ENCODE measurements at places on chromosomes 2 and 18.

DNA sequence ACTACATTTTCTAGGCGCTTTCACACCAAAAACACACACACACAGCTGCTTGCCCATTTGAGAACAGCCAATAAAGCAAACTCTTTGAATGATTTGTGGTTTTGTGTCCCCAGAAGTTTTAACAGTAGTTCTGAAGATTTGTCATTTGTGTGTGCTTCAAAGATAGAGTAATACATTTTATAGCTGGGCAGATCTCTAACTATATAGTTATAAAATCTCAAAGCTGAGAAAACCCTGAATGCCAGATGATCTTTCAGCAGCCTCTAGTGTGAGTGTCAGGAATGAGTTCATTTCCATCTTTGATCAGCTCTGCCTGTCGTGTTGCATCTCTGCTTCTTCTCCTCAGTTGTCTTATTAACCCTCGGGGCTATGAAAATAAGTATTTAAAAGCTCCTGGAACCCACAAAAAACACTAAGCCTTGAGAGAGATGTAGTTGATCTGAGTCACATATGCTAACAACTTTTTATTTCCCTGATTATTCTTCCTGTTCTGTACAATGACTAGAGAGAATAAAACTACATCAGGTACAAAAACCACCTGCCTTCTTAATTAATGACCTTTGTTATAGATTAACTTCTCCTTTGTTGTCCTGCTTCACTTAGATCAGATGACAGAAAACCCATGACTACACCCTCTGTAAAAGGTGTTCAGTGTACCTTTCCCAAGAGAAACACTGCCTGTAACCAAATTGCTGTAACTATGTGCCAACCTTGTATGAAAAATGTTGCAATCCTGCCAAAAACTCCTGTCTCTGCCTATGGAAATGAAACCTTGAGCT, 30.0 kb upstream of the SLC3A1 start:
- no peak for DNase-seq

DNA sequence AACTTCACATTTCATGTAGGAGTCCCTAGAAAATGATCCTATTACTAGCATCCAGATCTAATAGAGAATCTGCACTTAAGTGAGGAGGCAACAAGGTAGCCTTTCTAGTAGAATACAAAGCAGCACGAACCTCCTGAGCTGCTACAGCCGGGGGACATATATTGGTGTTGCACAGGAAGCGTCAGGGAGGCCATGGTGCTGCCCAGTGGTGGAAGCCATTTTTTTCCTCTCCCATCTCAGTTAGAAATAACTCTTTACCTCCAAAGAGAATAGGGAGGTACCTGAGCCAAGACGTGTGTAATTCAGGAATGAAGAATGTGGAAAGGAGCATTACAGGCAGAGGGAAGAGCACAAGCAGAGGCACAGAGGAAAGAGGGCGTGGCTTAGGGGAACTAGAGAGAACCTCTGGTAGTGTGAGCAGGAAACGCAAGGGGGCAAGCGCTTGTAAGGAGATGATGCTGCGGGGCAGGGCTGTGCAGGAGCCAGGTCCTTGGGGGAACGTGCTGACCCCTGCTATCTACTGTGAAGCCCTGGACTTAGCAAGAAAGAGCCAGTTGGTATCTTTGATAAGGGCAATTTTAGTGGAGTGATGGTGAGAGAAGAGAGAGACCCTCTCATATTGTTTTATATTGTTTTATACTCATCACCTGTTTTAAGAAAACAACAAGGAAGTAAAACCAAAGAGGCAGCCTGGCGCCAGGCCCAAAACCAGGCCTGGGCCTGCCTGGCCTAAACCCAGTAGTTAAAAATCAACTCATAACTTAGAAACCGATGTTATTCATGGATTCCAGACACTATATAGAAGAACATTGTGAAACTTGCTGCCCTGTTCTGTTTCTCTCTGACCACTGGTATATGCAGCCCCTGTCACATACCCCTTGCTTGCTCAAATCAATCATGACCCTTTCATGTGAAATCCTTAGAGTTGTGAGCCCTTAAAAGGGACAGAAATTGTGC, 50.0 kb upstream of the TTC39C start:
- DNase-seq, result peak; percentile 62

DNA sequence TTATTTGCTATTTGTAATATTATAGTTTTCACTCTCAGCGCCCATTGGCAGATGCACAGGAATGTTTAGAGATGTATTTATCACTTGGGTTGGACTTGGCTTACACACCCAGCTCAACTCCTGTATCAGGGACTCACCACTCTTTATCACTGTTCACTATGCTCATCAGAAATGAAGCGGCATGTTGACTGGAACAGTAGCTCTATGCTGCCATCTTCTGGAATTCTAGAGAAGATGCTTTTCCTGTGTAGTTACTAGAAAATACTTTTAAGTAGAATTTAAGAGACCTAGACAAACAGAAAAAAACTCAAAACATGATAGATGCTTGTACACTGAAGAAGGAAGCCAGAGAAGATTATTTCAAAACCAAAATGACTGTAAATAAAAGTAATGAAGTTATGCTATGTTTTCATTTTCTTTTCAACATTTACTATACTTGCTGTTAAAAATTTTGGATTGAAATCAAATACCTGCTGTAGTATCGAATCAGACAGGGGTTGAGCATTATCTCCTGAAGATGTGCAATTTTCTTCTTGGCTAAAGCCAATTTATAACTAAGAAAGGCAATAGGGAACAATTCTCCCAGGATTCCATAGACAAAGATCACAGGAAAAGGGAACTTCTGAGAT, 47.4 kb upstream of the NXPH2 start:
- DNase-seq, result peak; percentile 57

GRCh38 chr2:106139238-106139935, 54.7 kb downstream of the UXS1 start:
- no peak for DNase-seq

- no peak for DNase-seq
Observed at GRCh38 chr18:5662586-5663090, 118.8 kb upstream of the EPB41L3 start.

GRCh38 chr2:66839551-66840320, 404.8 kb downstream of the MEIS1 start:
- DNase-seq, result no peak

DNA sequence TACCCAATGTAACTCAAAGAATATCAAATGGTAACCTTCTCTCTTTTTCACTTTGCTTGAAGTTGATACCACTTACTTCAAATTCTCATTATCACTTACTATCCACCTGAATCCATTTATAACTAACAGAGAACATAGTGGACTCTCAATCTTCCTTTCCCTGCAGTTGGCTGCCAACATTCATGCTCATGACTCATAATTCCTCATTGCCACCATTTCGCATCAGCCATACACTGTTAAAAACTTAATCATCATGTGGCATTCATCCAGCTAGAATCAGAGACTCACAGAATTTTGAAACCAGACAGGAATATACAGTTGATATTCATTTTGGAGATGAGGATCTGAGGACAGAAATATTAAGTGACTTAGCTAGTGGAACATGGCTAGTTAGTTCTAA, 56.8 kb downstream of the SLC4A10 start:
- DNase-seq, result no peak

DNA sequence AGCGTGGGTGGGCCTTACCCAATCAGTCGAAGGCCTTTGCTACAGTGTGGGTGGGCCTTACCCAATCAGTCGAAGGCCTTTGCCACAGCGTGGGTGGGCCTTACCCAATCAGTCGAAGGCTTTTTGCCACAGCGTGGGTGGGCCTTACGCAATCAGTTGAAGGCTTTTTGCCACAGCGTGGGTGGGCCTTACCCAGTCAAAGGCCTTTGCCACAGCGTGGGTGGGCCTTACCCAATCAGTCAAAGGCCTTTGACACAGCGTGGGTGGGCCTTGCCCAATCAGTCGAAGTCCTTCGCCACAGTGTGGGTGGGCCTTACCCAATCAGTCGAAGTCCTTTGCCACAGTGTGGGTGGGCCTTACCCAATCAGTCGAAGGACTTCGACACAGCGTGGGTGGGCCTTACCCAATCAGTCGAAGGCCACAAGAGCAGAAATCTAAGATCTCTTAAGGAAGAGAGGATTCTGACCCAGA, 16.3 kb upstream of the GAL3ST2 start:
- DNase-seq, result no peak

GRCh38 chr2:152430876-152431275, 95.9 kb downstream of the FMNL2 start:
- DNase-seq, result no peak

DNA sequence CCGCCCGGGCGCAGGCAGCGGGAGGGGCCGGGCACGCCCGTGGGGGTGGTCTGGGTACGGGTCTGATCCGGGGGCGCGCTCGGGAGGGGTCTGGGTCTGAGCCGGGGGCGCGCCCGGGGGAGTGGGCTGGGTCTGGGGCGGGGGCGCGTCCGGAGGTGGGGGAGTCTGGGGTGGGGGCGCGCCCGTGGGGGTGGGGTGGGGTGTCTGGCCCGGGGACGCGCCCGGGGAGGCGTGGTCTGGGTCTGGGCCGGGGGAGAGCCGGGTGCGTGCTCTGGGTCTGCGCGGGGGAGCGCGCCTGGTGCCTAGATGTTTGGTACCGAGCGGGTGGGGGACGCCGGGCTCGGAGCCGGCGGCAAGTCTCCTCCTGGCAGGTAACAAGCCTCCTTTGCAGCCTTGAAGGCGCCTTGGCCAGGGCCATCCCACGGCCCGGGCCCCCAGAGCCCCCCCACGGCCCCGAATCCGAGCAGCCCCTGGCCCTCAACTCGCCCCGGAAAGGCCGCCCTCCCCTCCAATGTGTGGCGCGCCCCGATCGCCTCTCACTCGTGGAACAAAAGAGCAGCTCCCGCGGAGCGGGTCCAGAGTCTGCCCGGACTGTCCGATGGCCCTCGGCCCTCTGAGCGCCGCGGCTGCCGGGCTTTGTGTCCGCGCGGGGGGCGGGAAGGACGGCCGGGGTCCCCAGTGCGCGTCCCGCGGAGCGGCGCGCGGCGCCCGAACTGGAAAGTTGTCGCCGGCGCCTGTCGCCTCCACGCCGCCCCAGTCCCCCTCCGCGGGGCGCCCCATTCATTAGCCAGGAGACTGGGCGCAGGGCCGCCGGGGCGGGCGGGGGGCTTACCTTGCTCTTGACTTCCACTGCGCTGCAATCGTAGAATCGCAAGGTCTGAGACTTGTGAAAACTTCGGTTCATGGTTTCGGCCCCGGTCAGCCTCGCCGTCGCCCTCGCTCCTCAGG, 595 bp downstream of the PARD6G start:
- no peak for DNase-seq

DNA sequence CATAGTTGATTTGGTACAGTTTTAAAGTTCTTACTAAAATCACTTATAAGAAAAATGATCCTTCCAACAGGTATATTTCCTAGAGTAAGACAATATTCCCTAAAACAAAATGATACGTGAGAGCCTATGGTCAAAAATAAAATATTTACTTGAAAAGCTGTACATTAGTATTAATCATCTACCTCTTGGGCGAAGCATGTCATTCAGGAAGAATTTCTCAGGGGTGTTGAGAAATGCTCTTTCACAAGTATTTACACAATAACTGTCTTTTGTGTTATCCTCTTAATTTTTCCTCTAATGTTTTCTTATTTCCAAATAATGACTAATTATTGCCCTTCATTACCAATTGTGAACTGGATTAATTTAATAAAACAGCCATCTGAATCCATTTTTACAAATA, 466.3 kb downstream of the SATB2 start:
- no peak for DNase-seq

DNA sequence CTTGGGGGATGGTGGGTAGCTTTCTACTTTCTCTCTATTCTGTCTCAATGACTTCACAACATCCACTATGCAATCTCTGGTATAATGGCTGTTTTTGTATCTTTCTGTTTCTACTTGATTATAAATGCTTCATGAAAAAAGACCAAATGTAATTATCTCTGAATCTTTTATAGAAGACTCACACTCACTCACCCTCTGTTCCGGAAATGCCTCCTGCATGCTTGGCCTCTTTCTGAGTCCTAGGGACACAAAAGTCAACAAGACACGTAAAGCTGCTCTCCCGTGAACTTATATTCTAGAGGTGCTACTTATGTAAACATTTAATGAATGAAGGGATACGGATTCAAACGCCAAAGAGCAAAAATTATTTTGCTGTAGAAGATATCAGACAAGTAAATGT, 502.2 kb upstream of the SOX11 start:
- no peak for DNase-seq

DNA sequence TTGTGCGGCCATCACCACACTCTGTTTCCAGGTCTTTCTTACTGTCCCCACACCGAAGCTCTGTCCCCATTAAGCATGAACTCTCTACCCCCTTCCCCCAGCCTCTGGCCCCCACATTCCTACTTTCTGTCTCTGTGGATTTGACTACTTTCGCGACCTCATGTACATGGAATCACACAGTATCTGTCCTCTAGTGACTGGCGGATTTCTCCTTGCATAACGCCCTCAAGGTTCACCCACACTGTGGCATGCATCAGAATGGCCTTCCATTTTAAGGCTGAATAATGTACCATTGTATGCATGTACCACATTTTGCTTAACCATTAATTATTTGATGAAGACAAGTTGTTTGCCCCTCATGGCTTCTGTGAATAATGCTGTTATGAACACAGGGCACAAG, 467.6 kb upstream of the HS6ST1 start:
- no peak for DNase-seq

GRCh38 chr2:228728961-228729360, 542.1 kb downstream of the PID1 start:
- DNase-seq, result no peak

DNA sequence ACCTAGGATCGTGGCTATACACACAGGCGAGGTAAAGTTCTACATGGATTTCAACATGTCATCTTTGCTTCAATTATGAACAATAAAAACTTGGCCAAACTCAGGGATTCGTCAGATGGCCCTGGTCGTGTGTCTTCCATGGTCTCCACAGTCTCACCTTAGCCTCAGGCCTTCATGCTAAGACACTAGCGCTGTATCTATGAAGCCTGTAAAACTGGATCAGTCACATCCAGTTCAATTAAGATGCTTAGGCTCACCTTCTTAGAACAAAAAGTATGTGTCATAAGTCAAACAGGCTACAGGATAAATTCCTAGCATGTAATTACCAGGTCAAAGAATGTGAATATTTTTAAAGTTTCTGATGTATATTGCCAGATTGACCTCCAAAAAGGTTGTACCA, 113.7 kb upstream of the NRP2 start:
- no peak for DNase-seq

DNA sequence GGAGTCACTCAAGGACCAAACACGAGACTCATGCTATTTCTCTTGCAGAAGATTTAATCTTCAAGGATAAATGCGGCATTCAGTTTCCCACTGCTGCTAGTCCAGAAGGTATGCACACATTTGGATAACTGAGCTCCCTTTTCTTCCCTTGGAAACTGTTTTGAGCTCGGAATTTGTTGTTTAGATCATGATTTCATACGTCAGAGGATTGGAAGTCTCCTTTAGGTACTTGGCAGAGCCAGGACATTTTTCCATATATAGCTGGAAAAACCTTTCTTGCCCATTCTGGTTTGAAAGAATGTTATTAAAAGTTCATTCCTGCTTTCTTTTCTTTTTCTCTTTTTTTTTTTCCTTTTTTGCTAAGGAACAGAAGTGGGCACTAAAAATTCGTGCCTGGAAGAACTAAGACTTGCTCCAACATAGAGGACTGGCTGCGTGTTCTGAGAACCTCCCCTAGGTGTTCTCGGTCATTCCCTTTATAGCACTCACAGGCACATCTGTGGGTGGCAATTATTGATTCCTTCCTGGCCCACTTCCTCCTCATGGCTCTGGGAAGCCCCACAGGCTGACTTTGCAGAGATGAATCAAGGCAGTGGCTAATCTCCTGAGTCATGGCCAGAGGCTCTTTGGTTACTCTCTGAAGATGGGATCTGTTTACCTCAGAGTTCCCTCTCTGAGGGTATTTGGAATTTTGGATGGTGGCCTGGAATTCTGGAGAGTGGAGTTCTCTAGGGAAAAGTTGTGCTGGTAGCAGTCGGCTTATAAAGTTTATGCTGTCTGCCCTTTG, 104.8 kb downstream of the PLCL1 start:
- no peak for DNase-seq

All from CD4-positive, alpha-beta T cell treated with Interleukin-4 for 4 hours (primary cell).